ENCODE measurements at places on chromosomes 12 and 14.
A peak's percentile ranks its signal among the peaks of the same experiment; 100 is the strongest.

- no peak for DNase-seq
Observed at GRCh38 chr12:59147791-59148190, 227.5 kb upstream of the LRIG3 start.

DNA sequence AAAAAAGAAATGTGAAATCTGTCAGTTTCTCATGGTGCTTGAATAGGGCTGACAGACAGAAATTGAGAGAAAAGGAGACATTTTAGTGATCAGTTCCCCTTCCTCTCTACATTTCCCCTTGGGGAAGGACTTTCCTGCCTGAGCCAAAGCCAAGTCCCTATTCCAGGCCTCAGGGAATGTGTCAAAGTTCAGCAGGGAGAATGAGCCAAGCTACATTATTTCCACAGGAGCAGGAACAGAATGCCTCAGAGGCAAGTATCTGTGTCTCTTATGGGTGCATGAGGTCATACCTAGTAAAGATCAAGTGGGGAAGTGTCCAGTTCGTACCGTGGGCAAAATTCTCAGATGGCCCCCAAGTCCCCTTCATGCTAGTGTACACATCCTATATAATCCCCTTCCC is 68.6 kb downstream of the IQSEC3 start:
- DNase-seq, result no peak

DNA sequence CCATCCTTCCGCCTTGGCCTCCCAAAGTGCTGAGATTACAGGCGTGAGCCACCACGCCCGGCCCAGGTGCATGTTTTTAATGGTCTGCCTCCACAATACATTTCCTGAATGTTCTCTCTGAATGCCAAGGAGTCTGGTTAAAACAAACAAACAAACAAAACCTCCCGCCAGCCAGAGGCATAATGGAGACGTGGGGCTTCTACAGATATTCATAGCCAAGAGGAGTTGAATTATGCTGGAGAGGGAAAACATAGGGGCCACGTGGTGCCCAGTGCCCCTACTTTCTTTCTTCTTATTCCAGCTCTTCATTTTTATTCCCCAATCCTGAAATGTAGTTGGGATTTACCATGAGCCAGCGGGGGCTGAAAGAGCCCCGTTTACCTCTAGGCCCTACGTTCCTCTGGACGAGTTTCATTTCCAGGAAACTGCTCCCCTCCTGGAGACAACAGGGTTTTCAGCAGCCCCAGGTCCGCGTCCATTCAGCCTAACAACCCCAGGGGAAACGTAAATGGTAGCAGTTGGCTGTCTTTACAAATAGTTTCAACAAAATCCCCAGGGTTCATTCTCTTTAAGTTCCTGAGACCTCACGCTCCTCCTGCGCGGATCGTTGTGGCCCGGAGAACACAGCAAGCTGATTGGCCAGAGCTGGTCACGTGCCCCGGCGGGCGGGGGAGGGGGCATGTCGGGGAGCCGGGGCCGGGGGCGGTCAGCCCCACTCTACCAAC is 108.5 kb upstream of the ESRRB start:
- peak; percentile 1 for DNase-seq

GRCh38 chr12:79274501-79275064 is 410.0 kb downstream of the SYT1 start:
- no peak for DNase-seq

- DNase-seq, result no peak
Observed at GRCh38 chr12:122999196-122999946, 18.9 kb downstream of the ARL6IP4 start.

DNA sequence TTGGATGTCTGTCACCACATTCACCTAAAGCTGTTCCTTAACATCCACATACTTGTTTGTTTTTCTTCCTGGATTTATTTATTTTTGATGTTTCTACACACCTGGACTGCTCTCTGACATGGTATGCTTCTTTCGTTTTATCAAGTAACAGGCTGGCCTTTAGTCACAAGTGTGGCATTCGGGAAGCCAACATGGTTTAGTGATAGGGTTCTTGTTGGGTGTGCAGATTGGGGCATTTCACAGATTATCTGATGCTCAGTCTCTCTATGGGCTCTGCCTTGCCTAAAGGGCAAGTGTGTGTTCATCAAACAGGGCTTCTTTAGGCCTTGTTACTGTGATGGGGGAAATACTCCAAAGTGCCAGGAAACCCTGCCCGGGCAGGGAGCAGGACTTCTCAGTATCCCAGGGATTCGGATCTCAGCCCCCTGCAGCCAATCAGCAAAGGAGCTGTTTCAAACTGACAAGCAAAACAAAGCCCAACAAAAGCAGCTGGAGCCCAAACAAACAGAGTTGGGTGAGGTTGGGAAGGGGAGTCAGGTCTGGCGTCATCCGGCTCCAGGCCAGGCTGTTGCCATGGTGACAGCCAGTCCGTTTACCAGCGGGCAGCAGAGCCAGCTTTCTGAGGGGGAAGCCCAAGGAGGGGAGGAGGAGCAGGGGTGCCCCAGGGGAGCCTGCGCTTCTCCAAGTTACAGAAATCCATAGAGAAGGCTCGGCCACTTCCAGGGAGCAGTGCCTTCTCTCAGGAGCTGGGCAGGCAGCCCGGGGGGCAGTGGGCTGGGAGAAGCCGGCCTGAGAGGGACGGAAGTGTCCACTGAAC is 31.9 kb downstream of the FOS start:
- DNase-seq, result no peak

- no peak for DNase-seq
Observed at GRCh38 chr14:89794096-89794495, 160.4 kb downstream of the EFCAB11 start.

DNA sequence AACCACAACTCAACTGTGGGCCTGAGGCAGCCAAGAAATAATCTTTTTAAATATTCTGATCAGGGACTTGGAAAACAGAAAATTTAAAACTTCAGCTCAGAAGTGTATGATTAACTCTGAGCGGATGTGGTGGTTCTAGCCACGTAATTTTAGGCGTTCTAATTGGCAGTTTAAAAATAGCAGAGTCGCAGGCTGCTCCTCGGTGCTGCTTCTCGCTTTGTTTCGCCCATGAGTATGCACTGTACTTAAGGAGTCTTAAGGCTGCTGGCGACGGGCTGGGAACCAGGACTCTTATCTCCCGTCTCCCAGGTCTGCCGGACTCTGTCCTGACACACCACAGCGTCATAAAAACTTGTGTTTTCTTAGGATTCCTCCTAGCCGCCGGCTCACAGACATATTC is 113.4 kb upstream of the PELI2 start:
- peak; percentile 37 for DNase-seq

DNA sequence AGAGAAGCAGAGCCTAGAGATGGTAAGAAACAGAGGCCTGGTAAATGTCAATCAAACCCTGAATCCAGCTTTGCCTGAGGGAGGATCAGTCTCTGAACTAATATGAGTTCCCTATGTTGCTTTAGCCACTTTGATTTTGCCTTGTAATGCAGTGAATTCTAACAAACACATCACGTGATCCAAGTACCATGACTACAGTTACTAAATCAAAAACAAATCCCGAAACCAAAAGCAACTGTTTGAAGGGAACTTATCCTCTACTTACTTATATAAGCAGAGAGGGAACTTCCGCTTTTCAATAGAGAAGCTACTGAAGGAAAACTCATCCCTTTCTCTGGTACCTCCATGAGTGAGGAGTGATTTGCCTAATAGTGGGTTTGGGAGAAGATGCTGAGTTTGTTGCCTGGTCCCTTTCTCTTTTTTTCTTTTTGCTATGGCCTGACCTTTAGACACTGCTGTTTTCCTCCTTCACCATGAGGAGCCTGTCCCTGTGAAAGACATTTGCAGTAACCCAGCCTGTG is 7.7 kb upstream of the PPTC7 start:
- DNase-seq, result no peak

DNA sequence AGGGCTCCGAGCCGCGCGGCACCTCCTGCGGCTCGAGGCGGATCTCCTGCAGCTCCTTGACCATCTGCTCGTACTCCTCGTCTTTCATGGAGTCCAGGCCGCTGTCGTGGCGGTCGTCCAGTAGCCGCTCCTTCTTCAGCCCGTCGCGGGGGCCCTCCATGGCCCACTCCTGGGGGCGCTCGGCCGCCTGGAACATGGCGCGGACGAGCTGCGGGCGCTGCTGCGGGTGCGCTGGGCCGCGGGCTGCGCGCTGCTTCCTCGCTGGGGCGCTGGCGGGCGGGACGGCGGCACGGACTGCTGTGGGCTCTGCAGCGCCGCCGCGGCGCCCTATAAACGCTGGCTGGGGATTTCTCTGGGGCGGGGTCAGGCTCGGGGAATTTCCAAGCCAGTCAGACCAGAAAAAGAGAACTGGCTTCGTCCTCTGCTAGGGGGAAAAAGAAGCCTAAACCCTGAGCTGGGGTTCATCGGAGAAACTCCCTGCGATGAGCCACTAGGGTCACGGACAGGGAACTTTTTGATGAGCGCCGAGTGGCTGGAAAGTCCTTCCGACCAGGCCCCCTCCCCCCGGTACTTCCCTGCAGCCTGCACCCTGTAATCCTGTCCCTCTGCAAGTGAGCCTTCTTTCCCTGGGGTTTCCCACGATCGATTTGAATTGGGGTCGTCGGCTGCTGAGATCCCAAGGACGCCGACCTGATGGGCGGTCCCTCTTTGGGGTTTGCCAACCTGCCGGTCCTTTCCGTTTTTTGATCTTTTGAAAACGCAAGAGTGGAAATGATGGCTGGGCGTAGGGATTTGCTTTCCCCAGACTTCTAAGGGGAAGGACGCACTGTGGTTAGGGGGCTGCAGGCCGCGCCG is at the start of gene NFKBIA:
TSS of gene NFKBIA (minus strand) at position 301 of the 855 bp plus-strand sequence. CDS start at position 196, 105 bp downstream.
- DNase-seq, result peak; percentile 61

GRCh38 chr12:128586451-128587029 is 237.2 kb downstream of the SLC15A4 start:
- no peak for DNase-seq

Measured in fibroblast of skin of left biceps (primary cell).